ENCODE measurements at places on chromosomes 2 and 18.

DNA sequence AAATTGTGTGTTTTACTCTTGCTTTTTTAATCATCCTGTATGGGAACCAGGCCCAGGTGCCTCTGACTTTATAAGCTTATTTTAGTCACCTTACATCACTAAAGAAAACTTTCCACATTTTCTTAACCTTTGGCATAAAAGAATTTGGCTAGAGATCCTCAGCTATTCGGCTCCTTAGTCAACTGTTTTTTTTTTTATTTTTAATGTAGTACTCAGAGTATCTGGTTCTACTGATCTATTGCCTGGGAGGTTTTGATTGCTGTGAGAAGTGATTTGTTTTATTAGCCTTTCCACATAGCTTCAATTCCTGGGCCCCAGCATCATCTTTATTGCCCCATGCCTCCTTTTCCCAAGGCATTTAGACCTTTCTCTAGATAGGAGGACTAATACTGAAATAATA lies 121.0 kb downstream of the MYO1B start:
- DNase-seq, result no peak

DNA sequence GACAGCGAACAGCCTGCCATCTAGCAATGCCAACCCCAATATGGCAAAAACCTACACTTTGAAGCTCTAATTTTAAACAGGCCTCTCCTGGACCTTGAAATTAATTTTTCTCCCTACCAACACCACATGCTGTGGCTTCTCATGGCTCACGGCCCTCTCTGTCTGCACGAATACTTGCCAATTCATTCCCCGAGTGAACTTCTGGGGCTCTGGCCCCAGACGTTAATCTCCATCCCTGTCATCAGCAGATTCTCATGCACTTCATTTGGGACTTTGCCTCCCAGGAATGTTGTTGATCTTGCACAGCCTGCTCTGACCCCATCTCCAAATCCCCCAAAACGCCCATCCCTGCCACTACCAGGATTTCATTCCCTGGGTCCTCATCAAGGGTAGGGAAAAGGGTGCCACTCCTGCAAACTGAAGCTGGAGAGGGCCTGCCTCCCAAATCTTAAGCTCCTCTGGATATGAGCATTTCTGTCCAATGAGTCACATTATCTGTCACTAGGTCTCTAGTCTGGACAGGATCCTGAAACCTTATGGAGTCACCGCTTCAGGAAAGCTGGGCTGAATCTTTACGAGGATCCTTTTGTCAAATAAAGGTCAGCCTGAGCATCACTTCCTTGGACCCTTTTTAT lies 10.4 kb downstream of the FIGLA start:
- no peak for DNase-seq

DNA sequence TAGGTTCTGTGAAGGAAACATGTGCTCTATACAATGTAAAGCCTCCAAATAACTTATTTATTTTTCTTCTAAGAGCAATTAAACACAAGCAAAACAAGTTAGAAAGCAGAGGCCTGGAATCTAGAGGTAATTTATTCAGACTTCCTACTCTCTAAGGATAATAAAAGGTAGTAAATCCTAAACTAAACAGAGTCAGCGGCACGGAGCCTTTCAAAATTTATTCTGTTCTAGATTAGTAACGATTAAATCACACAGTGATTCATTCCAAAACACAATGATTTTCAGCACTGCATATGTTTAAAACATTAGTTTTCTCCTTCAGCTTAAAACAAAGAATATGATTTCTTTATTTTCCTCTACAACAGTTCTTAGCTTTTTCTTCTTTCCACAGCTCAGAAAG lies 160.9 kb downstream of the FBXO15 start:
- no peak for DNase-seq

DNA sequence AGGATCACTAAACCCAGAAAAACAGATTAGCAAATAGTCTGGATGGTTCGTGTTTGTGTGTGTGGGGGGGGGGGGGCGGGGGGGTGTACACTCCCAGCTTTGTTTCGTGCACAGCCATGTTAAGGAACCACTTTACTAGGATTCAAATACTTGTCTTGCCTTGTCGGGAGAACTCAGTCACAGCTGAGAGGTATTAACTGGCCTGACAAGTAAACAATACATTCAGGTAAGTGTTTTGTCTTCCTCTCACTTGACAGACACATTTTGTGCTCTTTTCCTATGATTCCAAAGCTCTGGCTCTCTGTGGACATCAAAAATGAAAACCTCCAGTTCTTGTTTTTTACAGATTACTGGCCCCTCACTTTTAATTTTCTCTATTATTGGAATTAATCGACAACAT lies 173.5 kb downstream of the LRP1B start:
- DNase-seq, result no peak

DNA sequence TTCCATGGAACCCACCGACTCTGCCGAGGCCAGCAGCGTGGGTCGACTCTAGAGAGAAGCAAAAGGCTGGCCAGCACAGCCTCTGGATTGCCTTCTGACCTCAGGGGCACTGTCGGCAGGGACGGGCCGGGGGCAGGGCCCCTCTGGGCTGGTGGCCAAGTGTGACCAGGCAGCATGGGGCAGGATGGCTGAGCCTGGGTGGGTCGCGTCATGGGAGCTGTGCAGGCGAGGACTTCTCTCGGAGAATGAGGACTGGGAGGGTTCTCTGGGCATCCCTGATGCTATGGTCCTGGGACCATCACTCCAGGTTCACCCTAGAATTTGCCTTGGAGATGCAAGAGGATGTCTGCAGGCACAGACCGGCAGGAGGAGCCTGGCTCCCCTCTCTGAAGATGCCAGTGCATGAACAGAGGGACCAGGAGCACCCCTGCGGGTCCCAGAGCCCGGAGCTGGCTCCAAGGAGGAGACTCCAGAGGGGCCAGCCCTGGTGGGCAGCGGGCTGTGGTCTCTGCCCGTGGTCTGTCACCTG lies 289.2 kb downstream of the NDUFA10 start:
- DNase-seq, result no peak

Data from ecto neural progenitor cell (in vitro differentiated cells).